ENCODE measurements at places on chromosomes 7 and 10.

GRCh38 chr10:71720288-71720687 is 710 bp upstream of the C10orf105 start:
- no peak for DNase-seq

DNA sequence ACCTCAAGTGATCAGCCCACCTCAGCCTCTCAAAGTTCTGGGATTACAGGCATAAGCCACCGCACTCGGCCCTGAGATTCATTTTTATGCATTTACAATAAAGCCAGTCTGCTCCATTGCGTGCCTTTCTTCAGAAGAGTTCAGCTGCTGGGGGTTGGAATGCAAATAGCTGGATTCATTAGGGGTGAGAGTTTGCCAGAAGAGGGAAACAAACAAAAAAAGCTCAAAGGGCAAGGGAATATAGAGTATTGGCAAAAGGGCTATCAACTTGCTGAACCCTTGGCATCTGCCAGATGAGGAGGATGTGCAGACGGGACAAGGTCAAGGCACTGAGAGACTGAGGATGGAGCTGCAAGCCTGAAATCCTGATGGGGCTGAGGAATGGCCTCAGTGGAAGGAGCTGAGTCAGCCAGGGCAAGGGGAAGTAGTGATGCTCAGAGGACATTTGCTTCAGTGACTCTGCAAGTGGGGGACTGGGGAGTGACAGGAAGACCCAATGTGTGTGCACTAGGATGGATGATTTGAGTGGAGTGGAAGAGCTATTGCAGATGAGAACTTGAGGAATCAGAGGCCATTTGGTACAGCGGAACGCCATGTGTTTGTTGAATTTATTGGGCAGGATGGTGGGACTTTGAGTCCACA is 75.0 kb upstream of the ARMC3 start:
- DNase-seq = no peak

GRCh38 chr10:96244354-96244753 is 27.0 kb downstream of the BLNK start:
- no peak for DNase-seq

DNA sequence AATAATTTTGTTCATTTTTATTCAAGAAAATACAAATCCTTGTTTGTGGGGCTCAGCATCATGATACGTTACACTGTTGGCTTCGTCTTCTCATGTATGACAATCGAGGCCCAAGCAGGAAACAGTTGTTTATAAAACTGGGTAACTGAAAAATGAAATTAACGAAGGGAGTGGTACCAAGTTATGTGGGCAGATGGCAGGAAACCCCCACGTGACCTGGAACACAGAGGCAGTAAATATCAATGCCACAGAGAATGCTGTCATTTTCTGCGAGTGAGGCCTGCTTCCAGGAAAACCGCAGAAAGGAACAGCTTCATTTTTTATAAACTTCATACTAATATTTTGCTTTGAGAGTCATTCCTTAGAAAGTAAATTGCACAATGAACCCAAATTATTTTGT is 201.0 kb upstream of the ADARB2 start:
- DNase-seq = no peak

GRCh38 chr10:86065711-86066251 is 300.8 kb downstream of the GRID1 start:
- DNase-seq = no peak

- DNase-seq = no peak
Observed at GRCh38 chr10:95389176-95389575, 98.4 kb upstream of the PDLIM1 start.

- no peak for DNase-seq
Observed at GRCh38 chr7:96322373-96322695, 436 bp upstream of the SLC25A13 start.

GRCh38 chr7:100801833-100802568 is 25.3 kb downstream of the EPHB4 start:
- peak; percentile 77 for DNase-seq

- peak; percentile 87 for DNase-seq
Observed at GRCh38 chr10:15346440-15347141, 24.5 kb downstream of the FAM171A1 start.

DNA sequence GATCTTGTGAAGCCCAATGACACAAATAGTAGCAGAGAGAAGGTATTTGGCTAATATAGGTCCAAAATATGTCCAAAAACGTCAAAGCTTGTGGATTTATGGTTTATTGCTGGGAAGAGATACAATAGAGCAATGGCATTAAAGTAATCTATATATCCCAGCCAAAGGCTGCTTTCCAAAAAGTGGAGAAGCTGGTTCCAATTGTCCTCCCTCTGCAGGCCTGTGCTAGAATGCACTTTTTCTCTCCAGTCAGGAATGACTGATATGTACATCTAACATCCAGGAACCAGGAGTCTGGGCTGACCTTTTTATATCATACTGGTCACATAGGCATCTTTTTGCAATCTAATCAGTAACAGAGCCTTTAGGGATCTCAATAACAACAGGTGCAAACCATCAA is 167.1 kb upstream of the FAM3C start:
- DNase-seq = no peak

DNA sequence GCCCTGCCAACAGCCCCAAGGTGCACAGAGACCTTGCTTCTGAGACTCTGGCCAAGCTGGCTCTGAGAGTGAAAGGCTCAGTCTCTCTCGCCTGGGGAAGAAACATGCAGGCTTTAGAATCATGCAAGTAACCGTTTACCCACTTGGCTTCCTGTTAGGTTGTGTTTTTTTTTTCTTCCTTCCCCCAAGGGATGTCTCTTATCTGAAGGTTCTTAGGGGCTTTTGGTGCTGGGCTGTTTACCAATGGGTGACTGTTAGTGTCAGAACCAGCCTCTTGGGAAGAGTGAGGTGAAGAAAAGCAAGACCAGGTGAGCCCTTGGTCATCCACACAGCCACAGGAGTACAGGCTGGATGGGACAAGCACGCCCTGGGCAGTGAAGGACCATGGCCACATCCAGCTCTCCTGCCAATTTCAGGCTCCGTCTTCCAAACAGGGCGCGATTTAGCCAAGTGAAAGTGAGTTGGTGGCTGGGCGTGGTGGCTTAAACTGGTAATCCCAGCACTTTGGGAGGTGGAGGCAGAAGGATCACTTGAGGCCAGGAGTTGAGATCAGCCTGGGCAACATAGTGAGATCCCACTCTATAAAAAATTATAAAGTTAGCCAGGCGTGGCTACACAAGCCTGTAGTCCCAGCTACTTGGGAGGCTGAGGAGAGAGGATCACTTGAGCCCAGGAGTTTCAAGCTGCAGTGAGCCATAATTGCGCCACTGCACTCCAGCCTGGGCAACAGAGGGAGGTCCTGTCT is 76.3 kb upstream of the CUX1 start:
- DNase-seq = no peak

DNA sequence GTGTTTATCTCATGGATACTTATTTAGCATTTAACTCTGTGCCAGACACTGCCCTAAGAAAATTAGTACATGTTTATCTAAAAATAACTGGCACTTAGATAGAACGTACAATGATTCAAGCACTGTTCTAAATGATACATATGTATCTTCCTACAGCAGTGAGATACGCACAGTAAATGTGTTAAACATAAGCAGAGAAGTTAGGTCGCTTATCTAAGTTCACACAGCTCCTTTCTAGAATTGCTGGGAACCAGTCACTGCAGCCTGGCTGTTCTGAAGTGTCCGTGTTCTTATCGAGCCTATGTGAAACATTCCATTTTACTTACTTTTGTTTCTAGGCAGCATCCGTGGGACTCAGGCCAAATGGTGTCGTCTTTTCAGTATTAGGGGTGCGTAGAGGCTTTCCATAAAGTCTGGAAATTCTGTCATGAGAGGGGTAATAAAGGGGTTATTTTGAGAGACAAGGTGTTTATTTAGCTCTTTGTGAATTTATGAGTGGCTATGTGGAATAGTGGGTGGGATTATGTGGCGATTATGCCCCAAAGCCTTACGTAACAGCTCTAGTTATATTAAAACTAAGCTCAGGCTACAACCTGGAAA is 186.9 kb downstream of the SND1 start:
- peak; percentile 62 for DNase-seq

DNA sequence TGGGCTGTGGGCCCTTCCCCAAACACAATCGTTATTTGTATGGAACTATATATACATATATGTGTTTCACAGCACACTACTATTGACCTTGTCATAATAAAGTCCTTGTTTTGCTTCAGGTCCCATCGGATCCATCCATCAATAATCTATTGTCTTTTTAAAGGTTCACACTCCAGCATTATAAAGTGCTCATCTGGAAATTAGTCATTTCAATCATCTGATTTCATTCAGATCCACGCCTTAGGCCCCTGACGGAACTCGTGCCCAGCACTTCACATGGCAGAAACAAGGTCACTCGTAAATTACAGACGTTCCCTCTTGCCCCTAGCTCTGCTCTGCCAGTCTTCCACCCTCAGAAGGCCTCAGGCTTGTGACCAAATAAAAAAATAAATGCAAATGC is 133.1 kb upstream of the PPP2R2D start:
- no peak for DNase-seq

GRCh38 chr10:24958091-24958720 is 5.8 kb upstream of the PRTFDC1 start:
- DNase-seq = peak; percentile 98

DNA sequence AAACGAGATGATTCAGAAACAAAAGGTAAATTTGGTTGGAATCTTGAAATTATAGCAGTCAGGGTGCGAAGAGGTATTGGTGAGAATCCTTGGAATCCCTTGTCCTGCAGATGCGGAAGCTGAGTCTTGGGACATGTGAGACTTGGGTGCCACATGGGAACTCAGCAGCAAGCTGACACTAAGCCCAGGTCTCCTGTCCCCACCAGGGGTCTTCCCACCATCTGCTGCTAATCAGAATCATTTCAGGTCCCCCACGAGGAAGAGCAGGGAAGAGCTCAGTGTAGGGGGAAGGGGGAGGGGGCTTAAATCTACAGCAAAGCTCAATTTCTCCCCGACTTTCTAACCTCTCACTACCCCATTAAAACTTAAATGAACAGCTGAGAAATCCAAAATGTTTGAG is 126.1 kb upstream of the BMPER start:
- DNase-seq = no peak

DNA sequence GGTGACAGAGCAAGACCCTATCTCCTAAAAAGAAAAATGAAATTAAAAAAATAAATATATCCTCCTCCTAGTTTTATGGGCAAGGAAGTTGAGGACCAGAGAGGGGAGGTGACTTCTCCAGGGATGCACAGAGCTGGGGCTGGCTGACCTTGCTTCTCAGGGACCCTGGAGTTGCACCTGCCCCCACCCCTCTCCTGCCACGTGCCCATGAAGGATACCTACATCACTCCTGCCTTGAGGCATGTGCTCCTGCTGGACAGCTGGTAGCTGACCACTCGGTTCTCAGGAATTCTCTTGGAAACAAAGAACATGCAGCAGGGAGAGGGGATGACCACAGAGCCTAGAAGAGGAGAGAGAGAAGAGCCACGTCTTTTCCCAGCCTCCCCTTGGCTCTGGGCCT is 522 bp downstream of the CCL24 start:
- DNase-seq = peak; percentile 11

DNA sequence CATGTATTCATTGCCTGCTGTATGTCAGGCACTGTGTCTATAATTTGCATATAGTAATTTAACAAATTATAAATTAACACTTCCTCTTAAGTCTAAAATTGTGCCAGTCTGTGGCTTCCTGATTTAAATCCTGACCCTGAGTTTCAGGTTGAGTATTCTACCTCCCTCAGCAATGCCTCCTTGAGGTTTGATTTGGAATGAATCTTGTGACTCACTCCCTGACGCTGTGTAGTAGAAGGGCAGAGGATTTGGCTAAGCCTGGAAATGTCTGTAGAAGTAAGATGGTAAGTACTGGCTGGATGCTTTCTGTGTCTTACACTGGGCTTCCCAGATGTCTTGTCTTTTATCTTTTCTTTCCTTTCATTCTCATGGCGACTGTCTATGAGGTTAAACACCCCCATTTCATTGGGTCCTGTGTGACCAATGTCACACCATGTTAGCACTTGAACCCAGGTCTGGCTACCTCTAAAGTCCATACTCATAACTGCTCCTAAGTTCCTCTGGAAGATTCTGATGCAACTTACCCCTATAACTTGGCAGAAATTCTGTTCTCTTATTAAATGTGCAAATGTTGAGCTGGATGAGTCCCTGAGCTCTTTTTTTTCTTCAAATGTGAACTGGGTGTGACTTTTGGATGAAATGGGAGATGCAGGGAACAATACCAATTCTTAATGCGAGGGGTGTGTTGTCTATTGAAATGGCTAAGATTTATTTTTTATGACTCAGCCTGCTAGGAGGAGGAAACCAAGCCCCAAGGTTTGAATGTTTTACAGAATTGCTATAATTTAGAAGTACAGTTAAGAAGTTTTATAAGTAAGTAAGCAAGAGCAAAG is 48.5 kb downstream of the PLCE1 start:
- DNase-seq = peak; percentile 96

- DNase-seq = peak; percentile 15
Observed at GRCh38 chr10:89869180-89869579, 167.8 kb downstream of the KIF20B start.

- DNase-seq = no peak
Observed at GRCh38 chr10:34613491-34613890, 201.6 kb downstream of the PARD3 start.

- no peak for DNase-seq
Observed at GRCh38 chr7:15234431-15234830, 327.4 kb downstream of the AGMO start.

DNA sequence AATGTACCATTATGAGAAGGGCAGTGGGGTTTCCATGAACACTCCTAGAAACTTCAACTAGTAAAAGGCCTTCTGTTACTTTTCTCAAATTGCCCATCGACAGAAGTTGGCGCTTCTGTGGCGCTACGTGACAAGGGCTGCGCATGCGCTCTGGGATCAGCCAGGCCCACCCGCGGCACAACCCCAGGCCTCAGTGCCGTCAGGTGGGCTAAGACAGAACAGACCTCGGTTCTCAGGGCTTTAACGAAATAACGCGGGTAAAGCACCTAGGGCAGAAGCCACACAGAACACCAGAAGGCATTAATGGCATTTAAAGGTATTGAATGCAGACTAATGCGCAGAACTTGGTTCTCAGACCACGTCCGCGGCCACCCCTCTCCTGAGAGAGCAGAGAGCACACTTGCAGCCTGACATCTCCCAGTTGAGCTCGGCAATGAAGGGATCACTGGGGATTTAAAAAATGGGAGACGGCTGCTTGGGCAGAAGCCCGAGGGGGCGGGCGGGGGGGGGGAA is 67.6 kb upstream of the CTNNA3 start:
- DNase-seq = peak; percentile 54

DNA sequence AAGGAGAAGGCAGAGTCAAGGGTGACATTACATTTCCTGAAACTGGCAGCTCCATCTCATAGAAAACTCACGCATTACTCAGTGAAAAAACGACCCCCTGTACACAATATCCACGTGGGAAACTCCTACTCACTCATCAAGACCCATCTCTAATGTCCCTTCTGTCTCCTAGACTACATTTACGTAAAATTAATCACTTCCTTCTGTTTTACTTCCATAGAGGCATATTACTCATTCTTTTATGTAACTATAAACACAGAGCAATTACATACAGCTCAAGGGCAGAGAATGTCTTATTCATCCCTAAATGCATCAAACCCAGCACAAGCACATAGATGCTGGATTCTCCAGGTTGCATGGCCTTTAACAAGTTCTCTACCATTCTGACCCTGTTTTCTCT is 281.8 kb downstream of the KCNMA1 start:
- peak; percentile 75 for DNase-seq

- DNase-seq = no peak
Observed at GRCh38 chr10:5560817-5561703, 36.3 kb downstream of the CALML3 start.
